Natural killer cell treated with Interleukin-12 subunit alpha and Interleukin-12 subunit beta and Interleukin-15 and Interleukin-18, amount 100 ng/mL, for 72 hours (primary cell): ENCODE measurements at places on chromosomes 2 and 18. TPM values are rescaled to one million over a fixed set of nuclear protein-coding genes. Genes with fewer than 3 reads are reported as not detected.

Gene TDRD15
- total RNA-seq, result 0.07 TPM

Gene PTPRN
- not detected for total RNA-seq

Gene GREB1L
- not detected for total RNA-seq

Gene LYG2
- not detected for total RNA-seq

Gene C2orf72
- 2.2 TPM for total RNA-seq
